ENCODE measurements at places on chromosomes 1 and 21.

DNA sequence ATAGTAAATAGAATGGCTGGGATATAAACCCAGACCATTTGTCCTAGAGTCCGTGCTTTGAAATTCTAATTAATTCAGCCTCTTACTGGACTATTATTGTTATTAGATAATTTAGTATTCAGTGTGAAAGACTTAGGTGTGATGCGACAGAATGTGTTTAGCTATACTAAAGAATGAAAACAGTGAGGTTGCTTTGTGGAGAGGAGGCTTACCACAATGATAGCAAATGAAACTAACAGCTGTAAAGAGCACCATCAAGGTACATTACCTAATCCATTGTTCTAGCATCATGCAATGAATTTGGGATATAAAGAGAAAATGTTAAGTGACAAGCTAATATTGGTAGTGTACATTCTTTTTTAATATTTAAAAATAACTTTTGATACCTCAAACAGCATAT lies 911.1 kb downstream of the KCNT2 start:
- DNase-seq, result no peak

DNA sequence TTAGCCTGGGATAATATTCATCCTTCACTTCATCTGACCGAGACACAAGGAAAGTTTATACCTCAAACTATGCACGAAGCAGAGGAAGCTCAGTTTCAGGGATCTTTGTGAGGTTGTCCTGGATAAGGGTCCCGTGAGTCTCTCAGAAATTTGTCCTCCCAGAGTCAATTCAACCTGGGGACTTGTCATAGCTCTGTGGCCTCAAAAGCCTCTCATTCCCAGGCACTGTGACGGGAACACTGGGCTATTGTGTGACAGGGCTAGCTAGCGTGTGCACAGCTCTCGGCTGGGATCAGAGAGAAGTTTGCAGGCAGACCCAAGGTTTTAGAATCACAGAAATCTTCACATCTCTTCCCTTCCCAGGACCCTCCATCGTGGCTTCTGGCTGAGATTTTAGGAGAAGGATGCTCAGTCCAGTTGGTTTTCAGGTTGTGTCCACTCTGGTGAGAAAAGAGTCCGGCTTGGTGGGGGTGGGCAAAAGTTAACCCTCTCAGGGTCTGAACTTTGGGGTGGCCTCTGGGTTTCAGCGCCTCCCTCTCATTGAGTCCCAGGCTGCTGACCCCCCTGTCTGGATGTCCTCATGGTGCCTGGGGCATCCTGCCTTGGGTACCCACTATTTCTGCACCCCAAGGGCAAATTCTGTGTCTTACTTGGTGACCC lies 20.4 kb upstream of the LBR start:
- DNase-seq, result peak; percentile 69

DNA sequence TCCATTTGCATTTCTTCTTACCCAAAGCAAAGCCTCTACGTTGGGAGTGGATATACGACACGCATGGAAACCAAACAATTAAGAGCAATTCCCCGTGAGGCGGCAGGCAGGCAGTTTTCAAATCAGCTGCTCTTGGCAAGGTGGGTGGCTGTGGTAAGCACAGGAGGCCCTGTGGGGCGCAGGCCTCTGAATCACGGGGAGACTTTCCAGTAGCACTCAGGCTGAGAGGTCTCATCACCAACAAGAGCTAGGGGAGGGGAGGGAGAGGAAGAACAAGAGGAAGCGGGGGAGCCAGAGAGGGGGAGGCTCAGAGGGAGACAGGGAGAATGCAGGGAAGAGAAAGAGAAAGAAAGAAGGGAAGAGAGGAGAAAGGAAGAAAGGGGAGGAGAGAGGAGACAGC lies 56.4 kb downstream of the MT1HL1 start:
- no peak for DNase-seq

GRCh38 chr1:56578138-56578962 lies 1.0 kb downstream of the PLPP3 start:
- DNase-seq, result no peak

- DNase-seq, result no peak
Observed at GRCh38 chr1:33654267-33654834, 181.9 kb downstream of the ZSCAN20 start.

GRCh38 chr1:243718893-243719292 lies 131.2 kb downstream of the AKT3 start:
- no peak for DNase-seq

GRCh38 chr1:169266133-169266532 lies 101.5 kb downstream of the NME7 start:
- no peak for DNase-seq

DNA sequence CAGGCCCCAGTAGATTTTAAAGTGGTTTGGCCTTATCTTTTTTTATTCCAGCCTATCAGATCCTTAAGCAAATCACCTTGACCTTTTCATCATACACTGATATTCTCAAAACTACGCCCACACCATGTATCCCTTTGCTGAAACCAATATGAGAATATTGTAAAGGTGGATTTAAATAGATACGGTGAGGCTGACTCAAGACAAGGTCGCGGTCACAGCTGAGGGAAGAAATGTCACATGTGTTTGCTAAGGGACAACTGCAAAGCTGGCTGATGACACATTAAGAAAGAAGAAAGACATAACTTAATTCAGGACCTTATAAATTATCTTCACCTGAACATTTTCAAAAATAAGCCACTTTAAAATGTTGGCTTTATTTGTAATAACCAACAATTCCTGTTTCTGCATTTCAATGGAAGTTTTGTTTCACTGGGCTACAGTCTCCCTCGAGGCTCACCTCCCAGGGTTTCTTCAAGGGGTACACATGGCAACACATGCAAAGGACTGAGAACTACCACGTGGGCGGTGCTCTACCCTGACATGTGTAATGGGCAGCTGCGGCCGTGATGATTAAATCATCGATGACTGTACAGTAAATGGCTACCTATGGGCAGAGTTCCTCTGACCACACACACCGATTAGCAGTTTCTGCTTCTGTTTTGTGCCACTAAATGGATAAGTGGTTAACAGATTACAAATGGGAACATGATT lies 189.5 kb downstream of the SIPA1L2 start:
- DNase-seq, result no peak

- DNase-seq, result no peak
Observed at GRCh38 chr21:28325618-28326017, 667.1 kb downstream of the LTN1 start.

DNA sequence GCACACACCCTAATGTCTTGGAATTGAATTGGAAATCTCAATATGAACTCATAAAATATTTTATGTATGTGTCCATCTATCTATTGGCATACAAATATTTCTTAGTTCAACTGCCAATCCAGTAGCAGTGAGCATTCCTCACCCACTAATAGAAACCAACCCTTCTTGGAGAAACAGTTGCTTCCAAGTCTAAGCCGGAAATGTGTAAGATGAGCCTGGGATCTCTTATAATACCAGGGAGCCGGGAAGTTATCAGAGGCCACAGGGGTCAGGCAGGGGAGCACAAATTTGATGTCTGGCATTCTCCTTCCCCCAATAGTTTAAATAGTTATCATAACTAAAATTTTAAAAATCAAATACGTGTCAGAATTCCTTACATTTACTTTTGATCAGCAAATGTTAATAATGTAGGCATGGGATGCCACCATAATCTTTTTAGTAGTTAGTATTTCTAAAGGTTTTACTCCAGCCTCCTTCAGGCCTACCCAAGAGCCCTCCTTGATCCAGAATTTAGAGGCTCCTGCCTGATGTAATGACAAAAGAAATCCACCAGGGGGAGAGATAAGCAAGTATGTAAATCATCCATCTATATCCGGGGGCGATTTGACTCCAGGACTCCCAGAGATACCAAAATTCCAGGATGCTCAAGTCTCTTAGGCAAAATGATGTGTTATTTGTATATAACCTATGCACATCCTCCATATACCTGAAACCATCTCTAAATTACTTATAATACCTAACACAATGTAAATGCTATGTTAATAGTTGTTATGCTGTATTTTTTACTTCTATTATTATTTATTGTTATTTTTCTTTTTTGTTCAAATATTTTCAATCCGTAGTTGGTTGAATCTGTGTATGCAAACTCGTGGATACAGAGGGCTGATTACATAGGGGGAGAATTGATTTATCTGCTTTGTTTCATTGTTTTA lies 218.7 kb upstream of the COA6 start:
- DNase-seq, result peak; percentile 40

DNA sequence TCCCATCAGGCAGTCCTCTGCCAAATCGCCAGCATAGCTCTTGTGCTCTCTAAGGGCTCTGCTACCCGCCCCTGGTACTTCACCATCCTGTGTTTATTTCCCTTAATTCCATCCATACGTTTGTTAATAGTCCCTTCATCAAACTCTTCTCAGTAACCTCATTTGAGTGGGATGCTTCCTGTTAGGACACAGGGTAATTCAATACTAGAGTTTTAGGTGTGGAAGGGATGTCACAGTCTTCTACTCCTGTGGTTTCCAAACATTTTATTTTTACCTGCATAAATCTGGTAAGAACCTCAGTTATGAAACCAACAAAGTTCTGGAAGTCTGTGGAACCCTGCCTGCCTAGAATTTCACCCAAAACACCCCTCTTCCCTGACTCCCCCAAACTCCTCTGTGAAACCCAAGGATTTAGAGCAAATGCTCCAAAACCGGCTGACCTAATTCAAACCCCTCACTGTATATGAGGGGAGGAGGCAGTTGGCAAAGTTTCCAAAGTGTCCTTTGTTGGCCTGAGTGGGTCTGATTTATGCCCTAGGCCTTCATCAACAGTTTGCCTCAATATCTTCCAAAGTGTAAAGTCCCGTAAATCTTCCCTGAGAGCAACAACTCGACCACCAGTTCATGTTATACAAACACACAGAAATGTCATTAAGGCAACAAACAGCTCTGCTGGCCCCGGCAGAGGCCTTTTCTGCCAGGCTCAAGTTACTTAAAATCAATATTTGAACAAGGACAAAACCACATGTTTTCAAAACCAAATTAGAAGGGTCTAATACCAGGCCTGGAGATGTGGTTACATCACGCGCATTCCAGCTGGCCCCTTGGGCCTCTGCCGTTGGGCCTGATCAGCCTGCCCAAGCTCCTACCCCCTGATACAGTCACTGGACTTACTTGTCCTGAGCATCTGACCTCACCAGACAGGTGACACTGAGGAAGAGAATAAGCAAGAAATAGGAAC lies 82.4 kb upstream of the FGGY start:
- DNase-seq, result no peak

DNA sequence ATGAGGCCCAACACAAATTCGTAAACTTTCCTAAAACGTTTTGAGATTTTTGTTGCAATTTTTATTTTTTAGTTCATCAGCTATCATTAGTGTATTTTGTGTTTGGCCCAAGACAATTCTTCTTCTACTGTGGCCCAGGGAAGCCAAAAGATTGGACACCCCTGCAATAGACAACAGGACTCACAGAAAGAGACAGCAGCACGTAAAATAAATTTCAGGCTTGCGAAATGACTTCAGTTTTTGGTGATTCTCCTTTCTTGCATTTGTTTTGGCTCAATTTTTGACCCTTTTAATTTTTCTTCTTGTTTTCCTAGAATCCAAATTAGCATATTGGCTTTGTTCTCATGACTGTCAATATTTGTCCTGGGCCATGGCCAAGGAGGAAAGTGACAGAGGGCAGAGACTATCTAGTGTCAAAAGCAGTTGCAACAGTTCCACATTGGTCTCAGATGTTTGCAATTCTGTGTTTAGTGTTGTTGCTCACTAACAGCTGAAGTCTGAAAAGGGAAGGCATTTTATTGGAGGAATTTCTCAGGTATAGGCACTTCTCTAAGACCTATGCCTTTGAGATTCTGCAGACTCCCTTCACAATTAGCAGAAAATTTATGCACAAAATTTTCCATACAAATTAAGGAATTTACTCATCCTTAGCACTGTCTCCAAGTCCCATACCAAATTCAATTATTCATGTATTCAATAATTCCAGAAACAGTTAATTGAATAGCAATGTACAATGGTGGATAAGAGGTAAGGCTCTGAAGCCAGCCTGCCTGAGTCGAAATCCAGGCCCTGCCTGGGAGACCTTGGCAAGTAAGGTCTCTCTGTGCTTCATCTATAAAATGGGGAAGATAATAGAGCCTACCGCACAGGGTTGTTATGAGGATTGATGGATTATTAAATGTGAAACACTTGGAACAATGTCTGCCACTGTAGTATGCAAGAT lies 160.9 kb upstream of the IVNS1ABP start:
- DNase-seq, result no peak

DNA sequence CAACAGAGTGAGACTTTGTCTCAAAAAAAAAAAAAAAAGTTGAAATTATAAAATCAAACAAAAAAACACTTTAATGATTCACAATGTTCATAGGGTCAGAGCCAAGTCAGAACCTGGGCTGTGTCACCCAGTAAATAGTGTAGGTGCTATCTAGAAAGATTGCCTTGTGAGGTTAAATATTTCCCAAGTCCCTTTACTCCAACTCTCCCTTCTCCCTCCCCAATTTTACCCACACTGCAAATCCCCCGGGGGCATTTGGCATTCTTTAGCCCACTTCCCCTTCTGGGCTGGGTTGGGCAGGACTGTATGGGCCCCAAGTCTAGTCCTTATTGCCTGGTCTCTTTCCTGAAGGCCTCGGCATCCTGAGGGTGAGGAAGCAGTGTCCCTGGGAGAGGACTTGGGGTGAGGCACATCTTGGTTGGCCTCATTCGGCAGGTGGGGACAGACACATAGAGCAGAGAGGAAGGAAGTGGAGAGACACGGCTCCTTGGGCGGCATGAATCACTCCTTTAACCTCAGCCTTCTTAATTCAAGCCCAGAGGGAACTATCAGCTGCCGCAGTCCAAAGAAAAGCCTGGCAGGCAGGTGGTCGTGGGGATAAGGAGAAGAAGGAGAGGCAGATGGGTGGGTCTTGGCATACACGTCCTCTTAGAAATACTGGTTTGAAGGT lies 8.2 kb downstream of the ADORA1 start:
- DNase-seq, result no peak

DNA sequence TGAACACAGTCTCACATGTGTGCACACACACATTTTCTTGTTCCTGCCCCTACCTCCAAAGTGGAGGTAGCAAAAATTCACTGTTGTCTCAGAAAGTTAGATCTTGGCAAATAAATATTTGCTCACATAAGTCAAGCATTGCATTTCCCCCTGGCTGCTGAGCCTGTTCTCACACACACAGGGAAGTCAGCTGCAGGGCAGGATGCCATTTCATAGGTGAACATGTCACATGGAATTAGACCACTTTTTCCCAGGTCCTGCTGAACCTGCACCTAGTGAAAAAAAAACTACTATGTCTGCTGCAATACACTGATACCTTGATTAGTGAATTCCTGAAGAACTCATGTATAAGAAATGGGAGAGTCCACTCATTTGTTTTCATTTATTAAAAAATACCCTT lies 5.3 kb upstream of the CD55 start:
- no peak for DNase-seq

- DNase-seq, result no peak
Observed at GRCh38 chr1:22705586-22705985, 5.1 kb upstream of the EPHB2 start.

- DNase-seq, result no peak
Observed at GRCh38 chr1:110300412-110301085, 38.6 kb upstream of the RBM15 start.

All from putamen (tissue), 1 donor.